ENCODE measurements at places on chromosomes 2 and 18.

GRCh38 chr2:98436734-98437133, 7.9 kb upstream of the INPP4A start:
- no peak for DNase-seq

DNA sequence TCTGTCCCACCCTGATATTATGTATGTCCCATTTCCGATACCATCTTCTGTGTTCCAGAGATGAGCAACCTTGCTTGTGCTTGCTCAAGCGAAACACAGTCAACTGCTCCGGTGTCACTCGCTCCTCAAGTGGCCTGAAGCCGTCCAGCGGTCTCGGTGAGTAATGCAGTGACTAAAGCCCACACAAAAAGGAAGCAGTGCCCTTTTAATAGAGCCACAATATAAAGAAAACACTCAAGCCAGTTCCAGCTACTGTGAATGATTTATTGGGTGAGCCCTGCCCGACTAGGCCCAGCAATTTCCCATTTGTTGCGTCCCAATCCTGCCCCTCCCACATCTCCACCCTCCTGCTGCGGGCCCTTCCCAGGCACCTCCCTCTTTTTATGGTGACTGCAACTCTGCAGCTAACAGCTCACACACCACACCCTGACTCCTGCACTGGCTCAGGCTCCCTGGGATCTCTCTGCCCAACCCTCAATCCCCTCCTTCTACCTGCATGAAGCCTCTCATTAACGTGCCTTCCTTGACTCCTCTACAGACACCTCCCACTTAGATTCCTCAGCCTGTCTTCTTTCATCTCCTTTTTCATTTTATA, 44.2 kb upstream of the DSC1 start:
- no peak for DNase-seq

DNA sequence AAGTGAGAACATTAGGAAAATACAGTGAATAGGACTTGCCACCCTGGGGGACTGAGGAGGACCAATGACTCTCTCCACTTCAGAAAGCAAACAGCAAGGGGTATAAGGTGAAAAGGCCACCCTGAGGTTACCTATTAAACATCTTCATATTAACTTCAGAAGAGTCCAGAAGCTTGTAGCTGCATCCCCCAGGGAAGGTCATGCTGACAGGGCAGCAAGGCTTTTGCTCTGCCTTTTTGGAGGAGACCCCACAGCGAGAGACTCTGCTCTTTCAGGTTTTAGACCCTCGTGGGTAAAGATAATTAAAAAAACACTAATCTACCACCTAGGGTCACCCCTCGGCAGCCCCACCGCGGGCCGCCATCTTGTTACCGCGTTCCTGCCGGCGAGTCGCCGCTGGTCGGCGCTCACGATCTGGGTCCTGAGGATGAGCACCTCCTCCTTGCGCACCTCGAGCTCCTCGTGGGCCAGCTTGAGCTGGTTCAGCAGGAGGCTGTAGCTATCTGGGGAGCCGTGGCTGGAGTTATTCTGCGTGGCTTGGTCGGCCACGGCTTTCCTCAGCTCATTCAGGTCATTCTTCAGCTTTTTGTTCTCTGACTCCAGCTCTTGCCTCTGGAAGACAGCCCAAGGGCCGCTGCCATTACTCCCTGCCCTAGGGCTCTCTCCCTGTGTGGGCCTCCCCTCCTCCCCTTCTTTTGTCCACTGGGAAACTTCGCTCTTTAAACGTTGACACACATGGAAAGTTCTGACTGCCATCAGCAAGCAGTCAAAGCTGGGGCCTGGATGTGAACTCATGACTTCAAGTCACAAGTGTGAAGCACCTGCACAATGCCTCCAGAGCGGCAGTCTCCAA, 50.7 kb upstream of the ACAA2 start:
- DNase-seq: no peak

DNA sequence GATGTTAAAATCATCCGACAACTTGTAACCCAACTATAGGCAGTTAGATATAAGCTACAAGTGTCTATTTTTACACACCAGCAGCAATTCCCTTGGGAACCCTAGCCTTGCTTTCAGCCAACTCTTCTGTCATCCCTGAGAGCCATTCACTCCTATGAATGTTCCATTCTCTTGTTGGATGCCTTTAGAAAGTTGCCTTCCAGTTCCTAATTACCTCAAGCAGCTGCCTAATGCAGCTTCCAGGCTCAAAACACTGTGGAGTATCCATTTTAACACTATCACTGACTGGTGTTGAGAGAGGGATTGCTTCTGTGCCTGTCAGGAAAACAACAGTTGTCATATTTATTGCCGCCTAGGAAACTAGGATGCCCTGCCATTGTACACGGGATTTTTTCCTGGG, 402.0 kb upstream of the ACVR2A start:
- DNase-seq: no peak

DNA sequence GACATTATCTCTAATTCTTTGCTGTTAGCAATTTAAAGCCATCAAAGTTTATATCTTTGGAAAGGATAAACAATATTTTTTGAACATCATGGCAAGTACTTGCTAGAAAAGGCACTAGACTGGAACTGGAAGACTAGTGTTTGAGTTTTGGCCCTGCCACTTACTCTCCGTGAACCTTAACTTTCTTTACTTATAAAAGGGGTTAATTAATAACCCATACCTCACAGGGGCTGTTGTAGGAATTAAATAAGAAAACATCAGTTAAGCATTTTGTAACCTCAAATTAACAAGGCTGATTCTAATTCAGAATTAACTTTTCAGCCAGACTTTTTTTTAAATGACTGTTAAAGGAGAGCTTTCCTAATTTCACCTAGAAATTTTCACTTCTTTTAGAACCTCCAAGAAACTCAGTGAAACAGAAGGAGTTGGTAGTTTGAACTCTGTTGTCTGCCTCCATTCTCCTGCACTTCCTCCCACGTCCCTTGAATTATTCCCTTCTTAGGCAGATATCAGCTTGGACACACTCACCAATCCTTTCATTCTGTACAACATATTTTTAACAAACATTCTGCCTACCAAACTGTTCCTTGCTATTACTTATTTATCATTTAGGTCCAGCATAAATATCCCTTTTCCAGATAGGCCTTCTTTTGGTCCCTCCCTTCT, 79.5 kb downstream of the COX7A2L start:
- no peak for DNase-seq

GRCh38 chr18:24023185-24023814, 8.7 kb downstream of the TTC39C start:
- DNase-seq: no peak

DNA sequence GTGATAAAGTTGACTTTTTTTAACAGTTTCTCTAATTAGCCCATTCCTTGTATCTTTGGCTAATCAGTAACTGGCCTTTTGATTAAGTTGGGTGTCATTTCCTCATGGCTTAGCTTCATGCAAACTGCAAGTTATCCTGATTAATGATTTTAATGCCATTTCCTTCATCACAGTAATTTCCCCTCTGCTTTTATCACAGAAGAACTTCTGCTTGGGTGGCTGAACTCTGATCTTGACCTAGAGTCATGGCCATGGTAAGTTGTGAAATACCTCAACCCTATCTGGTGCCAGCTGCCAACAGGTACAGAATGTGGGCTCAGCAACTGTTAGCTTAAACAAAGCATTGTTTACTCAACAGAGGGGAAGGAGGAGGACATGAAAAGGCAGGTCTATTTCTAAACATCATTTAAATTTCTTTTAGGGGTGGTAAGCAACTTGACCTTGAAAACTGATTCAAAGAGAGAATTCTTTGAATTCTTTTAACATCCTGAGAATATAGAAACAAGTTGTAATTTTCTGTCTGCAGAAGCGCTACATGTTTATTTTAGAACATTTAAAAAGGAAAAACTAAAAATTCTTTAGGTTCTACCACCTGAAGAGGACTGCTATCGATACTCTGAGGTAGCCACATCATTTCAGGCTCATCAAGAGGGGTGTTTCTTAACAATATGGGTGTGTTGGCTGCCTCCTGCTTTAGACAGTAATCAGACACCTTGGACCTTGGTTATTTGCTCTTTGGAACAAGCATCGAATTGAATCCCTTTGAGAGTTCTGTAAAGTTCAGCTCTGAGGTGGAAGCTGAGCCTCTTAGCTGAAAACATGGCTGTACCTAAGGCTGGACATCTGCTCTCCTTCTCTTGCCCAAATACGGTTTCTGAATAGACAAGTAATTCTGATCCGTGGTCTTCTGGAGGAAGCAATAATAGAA, 39.7 kb downstream of the ANXA4 start:
- DNase-seq: peak; percentile 57
